ENCODE measurements at places on chromosomes 5 and 9.

GRCh38 chr5:112183103-112183711 lies 235.9 kb downstream of the EPB41L4A start:
- no peak for DNase-seq

DNA sequence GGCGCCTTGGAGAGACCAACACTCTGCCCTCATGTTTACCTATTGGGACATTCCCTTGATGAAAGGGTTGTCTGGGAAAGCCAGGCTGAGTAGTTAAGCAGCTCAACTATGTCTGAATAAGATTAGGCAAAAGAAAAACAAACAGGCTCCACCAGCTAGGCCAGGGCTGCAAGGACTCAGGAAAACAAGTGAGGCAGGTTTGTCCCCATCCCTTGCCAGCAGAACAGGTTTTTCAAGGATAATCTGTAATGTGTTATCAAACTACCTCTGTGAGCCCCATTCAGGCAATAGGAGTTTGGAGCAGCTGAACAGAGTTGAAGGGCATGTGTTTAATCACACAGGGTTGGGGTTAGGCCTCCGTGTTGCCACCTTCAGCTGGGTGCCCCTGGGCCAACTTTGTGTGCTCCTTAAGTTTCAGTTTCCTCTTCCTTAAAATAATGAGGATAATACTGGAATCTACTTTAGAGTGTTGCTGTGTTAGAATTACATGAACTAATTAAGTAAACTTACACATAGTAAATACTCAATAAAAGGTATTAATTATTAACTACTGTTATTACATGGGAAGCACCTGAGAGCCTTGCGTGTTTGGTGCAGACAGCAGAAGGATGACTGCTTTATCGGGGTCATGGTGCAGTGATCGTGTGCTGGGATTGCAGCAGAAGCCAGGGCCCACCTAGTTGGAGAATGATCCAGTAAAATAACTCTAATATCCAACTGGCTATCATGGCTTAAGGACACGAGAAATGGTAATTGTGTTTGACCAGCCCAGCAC lies 72.1 kb upstream of the ATP10B start:
- DNase-seq = no peak

- no peak for DNase-seq
Measured at GRCh38 chr5:35331956-35332950, 102.0 kb upstream of the PRLR start.

- no peak for DNase-seq
Measured at GRCh38 chr5:142888469-142889085, 118.4 kb downstream of the ARHGAP26 start.

DNA sequence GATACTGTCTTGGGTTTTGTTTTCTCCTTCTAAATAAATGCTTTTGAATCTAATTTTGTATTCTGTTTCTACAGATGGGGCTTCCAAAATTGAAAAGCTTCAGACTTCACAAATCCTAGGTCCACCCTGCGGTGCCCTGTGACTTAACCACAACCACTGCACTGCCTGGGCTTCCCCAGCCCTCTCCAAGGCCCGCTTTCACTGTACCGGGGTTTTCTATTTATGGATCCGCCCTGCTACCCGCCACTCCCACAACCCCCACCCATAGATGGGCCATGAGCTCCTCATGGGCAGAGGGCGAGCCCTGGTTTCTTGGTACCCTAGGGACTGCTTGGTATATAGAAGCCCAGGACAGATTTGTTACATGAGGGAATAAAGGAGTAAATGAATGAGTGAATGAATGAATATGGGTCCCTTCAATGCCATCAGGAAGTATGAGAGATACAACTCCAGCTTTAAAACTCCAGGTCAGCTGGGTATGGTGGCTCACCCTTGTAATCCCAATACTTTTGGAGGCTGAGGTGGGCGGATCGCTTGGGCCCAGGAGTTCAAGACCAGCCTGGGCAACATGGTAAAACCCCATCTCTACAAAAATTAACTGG lies 39.8 kb upstream of the NEK6 start:
- no peak for DNase-seq

DNA sequence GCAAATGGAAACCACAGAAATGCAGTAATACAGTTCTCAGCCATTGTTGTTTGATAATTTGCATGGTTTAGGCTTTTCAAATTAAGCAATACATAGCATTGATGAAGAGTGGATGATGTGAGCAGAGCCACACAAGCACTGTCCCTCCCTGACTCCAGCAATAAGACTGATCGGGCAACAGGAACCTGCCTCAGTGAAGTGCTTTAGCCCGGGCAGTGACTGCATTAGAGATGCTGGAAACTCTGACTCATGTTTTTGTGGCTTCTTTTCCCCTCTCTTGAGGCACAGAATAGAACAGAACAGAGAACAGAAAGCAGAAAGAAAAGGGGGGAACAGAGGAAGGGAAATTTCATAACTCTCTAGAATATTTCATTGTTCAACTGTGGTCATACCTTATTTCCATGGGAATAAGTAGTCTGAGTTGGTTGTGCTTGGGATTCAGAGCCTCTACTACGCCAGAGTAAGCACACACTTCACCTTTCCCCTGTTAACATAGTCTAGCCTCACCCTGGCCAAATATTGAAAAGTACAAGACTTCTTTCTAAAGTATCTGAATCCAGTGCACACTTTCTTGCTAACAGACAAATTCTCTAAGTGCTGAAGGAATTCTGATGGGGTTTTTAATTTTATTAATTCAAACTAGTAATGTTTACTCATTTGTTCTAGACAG lies 164.8 kb upstream of the VCAN start:
- DNase-seq = no peak

DNA sequence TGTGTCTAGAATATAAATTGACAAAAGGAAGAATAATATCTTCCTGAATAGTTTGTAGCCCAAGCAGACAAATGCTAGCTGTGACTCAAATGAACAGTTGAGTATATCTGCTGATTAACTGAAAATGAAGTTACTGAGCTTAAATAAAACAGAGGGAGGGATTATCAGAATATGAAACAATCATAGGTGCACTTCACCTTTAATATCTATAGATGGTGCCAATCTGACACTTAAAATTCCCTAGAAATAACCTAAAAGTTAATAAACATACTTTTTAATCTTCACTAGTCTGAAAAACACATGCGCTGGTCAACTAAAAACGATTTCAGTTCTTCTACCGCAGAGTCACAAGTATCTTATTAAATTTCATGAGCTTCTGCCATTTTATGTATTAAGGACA lies 280.8 kb upstream of the RASA1 start:
- DNase-seq = no peak
